Posterior cingulate gyrus (tissue), 11 donors: ENCODE measurements at places on chromosomes 16 and 17.

GRCh38 chr16:11390573-11391495 lies 45.6 kb downstream of the RMI2 start:
- DNase-seq: no peak

DNA sequence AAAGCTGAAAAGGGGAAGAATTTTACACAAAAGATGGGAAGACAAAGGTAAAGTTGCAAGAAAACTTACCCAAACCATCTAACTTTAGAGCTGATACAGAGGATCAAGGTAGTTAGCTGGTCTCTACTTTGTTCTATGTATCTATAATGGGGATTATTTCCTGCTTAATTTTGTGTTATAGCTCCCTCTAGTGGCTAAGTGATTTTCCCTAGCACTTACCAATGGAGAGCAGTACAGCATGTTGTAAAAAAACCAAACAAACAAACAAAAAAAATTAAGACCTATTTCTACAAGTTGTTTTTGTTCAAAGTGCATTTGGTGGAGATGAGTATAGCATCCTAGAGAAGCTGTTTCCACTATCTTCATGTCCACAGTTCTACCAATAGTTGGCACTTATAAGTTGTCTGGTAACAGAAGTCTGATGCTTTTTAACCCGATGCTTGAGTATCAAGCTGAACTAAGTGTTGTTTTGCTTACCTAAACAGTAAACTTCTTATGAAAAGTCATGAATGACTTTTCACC lies 7.5 kb downstream of the SRSF1 start:
- no peak for DNase-seq

- DNase-seq: no peak
These were observed 20.2 kb downstream of the CDK5RAP3 start for GRCh38 chr17:47990962-47991731.

DNA sequence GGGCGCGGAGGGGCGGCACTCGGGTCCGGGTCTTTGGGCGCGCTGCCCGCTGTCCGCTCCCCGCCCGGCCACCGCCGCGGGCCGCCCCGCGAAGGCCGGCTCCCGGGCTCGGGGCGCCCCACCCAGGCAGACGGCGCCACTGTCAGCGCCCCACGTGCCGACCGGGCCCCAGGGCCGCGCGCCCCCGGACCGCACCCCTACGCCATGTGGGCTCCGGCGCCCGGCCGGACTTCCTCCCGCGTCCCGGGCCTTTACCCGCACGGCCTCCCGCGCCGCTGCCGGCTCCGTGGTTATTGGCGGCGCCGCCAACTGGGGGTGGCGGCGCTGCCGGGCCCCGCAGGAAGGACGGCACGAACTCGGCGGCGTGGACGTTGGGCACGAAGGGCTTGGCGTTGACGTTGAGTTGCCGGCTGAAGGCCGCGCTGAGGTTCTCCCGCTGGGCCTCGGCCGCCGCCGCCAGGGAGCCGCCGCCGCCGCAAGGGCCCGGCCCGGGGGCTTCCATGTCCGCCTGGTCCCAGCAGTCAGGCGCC lies 577 bp downstream of the GSPT1 start:
- DNase-seq: peak; percentile 43

DNA sequence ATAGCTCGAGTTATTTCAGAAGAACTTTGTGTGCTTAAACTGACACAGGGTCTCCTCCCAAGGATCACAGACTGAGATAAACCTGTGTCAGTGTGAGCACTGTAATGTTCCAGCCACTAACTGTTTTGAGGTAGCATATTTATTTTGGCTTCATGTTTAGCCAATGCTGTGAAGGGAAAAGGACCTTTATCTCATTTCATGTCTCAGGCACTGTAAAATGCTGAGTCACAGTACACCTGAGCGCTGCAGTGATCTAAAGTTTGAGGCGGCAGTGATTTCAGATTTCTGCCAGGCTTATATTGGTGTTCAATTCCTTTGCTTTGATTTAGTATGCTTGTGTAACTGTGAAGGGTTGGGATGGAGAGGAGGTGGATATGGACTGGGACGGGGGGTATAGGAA lies 3.1 kb upstream of the DNAJA2 start:
- no peak for DNase-seq

- DNase-seq: no peak
These were observed 3.5 kb downstream of the MEFV start for GRCh38 chr16:3252967-3253366.

- DNase-seq: no peak
These were observed 34.3 kb downstream of the SMURF2 start for GRCh38 chr17:64627797-64628196.

GRCh38 chr17:75031972-75032719 lies 14.6 kb downstream of the ATP5PD start:
- peak; percentile 85 for DNase-seq

DNA sequence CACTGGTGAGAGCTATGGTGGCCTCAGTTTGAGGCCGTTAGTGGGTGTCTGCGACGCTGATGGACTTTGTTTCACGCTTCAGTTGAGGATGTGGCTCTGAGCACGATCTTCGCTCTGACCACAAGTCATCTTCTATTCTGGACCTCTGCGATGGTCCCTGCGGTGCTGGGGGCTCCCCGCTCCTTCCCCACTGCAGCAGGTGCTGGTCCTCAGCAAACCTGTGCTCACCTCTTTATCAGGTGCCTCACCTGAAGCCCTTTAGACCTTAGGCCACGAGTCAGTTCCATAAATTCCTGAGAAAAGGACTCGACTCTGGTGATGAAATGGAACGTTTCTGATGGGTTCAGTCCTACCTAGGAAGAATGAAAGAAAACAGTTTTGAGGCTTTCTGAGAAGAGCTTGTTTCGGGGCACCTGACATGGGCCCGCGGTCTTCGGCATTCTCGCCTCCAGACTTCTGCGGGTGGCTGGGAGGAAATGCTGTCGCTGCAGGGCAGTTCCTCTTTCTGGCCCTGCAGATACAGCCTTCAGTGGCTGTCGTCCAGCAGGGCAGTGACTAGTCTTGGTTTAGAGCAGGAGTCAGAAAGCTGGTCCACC lies 4.7 kb downstream of the KCTD5 start:
- DNase-seq: no peak

GRCh38 chr16:15726715-15727114 lies 76.7 kb downstream of the NDE1 start:
- no peak for DNase-seq

- DNase-seq: peak; percentile 52
These were observed 540 bp downstream of the PPP4C start for GRCh38 chr16:30076276-30076791.

DNA sequence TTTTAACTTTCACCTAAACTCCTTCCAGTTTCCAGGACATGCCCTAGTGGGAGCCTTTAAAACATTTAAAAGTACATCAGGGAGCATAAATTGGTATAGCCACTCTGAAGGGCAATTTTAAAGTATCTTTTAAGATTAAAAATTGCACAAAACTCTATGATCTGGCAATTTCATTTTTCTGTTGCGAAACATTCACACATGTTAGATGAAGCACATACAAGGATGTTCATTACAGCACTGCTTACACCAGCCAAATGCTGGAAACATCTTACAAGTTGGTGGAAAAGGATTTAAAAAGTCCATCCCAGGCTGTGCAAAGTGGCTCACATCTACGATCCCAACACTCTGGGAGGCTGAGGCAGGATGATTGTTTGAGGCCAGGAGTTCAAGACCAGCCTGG lies 26.4 kb upstream of the LONP2 start:
- no peak for DNase-seq

DNA sequence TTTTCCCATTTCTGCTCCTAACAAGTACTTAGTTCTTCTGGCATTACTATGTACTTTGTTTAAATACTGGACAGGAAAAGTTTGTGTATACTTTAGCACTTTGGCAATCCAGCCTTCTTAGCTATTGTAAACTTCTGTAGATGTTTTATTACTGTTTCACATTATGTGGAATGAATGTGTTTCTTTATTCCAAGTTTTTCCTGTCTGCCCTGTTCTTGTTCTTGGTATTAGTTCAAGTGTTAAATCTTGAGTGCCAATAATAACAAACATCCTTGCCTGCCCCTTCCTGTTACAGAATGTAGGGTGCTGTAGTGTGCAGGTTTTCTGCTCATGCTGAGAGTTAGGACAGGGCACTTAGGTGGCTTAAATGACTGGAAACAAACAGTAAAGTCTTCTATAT lies 7.3 kb upstream of the CAPNS2 start:
- DNase-seq: no peak

DNA sequence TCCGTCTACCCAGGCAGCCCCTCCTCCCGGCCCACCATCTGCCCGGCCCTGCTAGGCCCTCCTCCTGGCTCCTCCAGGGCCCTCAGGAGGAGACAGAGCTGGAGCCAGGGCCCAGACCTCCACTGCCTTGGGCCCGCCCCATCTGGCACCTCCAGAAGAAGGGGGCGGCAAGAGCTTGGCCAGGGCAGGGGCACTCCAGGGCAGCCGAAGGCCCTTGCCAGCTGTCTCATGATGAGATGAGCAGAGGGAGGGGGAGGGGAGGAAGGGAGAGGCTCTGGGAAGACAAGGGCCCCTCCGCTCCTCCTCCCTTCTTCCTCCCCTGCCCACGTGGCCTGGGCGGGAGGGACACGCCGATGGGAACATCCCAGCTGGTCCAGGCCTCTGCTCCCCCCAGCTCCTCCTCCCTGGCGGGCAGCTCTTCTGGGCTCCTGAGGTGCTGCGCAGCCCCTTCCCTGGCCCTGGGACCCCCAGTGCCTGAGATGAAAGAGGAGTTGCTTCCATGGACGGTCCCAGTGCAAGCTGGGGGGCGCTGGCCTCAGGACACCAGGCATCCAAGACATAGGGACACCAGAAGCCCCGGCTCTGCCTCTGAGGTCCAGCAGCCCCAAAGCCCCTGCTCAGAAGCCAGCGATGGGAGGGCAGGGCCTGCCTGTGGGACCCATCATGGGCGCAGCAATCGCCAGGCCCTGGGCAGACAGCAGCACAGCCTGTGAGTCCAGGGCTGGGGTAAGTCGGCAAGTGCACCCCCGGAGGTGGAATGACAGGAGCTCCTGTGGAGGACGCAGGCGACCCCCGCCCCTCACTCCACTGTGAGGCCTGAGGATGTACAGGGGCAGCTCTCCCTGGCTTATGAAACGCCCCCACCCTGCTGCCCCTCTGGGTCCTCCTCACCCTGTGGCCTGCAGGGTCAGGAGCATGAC lies 23.6 kb upstream of the ENPP7 start:
- no peak for DNase-seq

GRCh38 chr16:314351-314750 lies 31.4 kb downstream of the PDIA2 start:
- DNase-seq: no peak

DNA sequence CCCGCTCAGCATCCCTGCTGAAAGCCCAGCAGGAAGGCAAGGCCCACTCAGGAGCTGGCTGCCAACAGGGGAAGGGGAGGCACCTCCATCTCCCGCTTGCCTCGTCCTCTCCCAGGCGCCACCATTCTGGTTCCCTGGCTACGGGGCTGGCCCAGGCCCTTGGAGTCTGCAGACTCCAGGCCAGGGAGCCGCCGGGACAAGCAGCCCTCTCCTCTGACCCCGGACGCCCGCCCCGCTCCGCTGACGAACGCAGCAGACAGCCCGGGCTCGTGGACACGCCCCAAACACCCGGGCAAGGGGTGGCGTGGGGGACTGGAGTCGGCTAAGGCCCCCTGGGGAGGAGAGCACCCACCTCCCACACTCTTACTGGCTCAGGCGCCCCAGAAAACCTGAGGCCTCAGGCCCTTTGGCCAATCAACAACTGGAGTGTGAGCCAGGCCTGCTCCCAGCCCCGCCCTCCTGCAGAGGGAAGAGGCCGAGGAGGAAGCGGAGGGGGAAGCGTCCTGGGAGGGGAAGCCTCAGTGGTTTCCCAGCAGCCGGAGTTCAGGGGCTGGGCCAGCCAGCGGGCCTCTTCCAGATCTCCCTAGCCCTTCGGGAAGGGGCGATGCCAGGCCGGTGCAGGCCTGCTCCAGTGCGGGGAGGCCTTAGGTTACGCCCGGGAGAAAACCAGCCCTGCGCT lies 4.2 kb downstream of the MNT start:
- DNase-seq: peak; percentile 94

- no peak for DNase-seq
These were observed 11.7 kb downstream of the COL1A1 start for GRCh38 chr17:50189550-50190292.

GRCh38 chr17:18217412-18218015 lies 7.9 kb upstream of the LLGL1 start:
- DNase-seq: peak; percentile 96

- no peak for DNase-seq
These were observed 76.8 kb downstream of the AIPL1 start for GRCh38 chr17:6358131-6358530.
